ENCODE measurements at places on chromosomes 5 and 9.
A peak's percentile ranks its signal among the peaks of the same experiment; 100 is the strongest.

- peak; percentile 33 for DNase-seq
Observed at GRCh38 chr9:36154331-36154952, 14.7 kb upstream of the CCIN start.

- no peak for DNase-seq
Observed at GRCh38 chr9:114938687-114939575, 8.5 kb upstream of the TNFSF8 start.

DNA sequence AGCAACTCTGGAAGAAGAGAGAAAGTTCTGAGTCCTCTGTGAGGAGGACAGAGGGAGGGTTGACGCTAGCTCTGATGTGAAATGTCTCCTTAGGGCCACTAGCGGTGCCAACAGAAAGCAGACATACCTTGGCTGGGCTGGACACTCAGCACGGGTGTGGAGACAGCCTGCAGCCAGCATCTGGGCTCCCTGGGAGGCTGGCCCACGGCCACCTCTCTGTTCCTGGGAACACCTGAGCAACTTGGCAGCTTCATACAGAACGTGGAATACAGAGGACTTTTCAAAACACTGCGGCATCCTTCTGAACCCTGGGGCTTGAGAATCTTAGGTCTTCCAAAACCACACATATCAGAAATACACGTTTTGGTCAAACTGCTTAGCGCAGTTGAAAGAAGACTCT is 269.1 kb downstream of the FSTL4 start:
- no peak for DNase-seq

GRCh38 chr5:44183753-44184152 is 205.5 kb downstream of the FGF10 start:
- no peak for DNase-seq

Data from hippocampal formation (tissue), 2 donors.